HepG2 (cell line): ENCODE measurements at places on chromosomes 2 and 18.

GRCh38 chr2:25305775-25306174 lies 36.0 kb downstream of the DNMT3A start:
- DNase-seq = no peak

DNA sequence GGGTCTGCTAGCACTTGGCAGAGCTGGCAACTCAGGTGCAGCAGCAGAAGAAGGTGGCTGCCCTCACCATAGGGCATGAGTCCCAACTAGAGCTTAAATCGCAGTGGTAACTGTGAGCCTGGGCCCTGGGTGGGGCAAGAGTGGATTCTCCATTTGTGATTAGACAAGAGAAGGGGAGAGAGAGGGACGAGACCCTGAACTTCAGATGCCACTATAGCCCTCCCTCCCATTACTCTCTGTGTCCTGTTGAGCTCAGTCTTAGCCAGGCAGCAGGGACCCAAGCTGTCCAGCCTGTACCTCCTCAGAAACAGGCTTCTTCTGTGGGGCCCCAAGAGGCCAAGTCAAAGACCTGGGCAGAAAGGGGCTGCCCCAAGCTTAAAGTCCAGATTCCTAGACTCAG lies 69.7 kb upstream of the B3GNT7 start:
- no peak for DNase-seq

- no peak for DNase-seq
Measured at GRCh38 chr2:150325656-150326314, 161.7 kb downstream of the RND3 start.

- no peak for DNase-seq
Measured at GRCh38 chr2:96788442-96789244, 27.4 kb upstream of the CNNM3 start.

GRCh38 chr2:203715744-203716143 lies 9.3 kb downstream of the CD28 start:
- DNase-seq = no peak

DNA sequence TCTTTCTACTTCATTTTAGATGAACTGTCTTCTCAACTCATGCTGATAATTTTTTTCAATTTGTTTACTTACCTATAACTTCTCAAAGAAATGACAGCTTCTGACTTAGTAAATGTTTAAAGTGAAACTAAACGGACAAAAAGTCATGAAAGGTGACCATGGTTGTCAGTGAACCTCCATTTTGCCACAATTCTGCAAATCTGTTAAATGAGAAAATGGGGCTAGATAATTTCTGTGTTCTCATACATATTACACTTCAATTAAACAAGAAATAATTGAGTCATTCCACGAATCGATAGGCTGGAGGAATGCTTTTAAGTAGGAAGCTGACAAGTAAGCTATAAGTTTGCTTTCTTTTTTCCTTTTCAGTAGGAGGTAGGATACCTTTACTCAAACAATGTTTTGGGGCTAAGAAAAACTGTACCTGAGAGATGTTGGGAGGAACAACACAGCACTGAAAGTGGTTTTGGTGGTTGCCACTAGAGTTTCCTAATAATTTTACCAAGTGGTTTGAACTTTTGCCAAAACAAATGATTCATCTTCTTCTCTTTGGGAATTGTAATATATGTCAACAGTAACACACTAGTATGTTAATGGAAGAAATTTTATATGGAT lies 17.1 kb downstream of the DYNAP start:
- DNase-seq = no peak

DNA sequence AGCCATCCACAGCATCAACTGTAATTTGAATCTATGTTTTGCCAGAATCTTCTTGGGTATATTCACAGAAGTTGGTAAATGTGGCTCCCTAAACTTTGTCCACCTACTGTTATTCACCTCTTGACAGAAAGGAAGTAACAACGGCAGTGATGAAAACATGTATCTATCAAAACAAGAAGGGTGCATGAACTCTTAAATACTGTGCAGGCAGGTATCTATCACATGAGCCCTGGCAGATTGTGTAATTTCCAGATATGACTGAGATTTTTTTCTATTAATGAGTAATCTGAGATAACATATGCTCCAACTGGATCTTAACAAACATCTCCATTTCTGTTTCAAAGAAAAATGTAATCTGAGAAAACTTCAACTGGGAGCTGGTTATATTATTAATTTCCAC lies 36.6 kb downstream of the SFT2D3 start:
- no peak for DNase-seq

GRCh38 chr18:63373161-63373560 lies 6.2 kb upstream of the KDSR start:
- DNase-seq = no peak

DNA sequence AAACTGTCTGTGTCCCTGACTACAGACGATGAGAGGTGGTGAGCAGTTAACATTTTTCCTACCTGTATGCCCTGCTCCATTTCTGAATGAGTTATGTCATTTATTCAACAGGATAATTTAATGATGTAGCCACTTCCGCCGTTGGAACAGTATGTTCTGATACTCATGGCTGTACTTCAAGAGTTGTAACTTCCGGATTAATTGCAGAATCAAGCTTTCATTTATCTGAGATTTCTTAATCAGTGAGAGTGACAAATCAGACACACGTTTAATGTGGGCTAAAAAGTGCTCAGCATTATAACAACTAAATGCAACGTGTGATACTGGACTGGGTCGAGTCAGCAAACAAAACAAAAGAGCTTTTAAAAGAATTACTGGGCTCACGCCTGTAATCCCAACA lies 107.7 kb downstream of the KCTD1 start:
- DNase-seq = no peak

- no peak for DNase-seq
Measured at GRCh38 chr2:220787251-220787650, 784.9 kb downstream of the EPHA4 start.

GRCh38 chr18:68215931-68216330 lies 499.0 kb downstream of the TMX3 start:
- no peak for DNase-seq

- no peak for DNase-seq
Measured at GRCh38 chr2:20357638-20358389, 7.2 kb upstream of the PUM2 start.

- no peak for DNase-seq
Measured at GRCh38 chr2:149170911-149171310, 132.4 kb downstream of the LYPD6B start.

GRCh38 chr2:2542316-2542715 lies 211.2 kb upstream of the MYT1L start:
- DNase-seq = no peak

DNA sequence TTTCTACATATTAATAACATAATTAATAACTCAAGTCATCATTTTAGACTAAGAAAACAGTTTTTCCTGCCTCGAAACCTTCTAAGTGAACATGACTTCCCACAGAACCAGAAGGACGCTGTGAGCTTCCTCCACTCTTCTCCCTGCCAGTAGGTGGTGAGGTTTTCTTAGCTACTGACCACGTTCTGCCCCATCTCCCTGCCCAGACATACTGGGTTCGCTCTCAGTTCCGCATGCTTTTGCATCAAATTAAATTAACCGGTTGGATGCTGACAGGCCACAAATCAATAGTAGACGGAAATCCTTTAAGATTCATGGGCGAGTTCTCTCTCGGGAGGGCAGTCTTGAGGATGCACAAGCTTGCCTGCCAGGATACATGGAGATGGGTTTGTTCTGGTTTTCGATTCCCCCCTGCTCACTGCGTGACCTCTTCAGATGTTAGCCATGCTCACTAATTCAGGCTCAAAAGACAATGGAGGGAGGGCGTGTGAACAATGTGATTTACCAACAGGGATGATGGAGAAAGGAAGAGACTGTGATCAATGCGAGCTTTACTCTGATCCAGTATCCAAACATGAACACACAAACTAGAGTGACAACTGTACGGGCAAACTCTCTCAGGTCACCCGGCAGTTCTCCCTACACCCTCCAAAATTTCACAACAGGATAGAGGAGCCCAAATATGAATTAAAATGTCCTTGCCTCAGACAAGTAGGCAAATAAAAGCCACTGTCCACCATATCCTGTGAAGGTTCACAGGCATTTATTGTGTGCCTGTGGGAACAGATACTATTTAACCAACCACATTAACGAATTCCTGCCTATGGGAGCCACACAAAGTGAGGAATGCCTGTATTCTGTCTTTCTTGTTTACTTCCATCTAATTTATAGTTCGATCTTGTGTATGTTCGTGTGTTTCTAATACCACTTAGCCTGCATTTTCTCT lies 375.7 kb downstream of the EIPR1 start:
- no peak for DNase-seq

DNA sequence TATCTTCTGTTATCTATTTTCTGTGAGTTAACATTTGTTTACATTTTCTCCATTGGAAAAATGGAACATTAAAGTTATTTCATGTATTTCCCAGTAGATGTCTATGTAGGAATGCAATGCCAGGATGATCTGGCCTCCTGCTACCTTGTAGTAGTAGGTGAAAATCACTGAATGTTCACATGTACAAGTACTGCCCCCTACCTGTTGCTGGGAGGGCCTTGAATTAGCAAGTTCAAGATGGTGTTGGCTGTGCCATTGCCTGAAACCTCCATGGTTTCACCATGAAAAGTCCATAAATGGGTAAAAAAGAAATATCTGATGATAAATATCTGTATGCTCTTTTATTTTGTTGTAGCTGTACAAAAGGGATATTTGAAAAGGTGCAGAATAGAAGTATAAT lies 30.7 kb downstream of the XRCC5 start:
- peak; percentile 61 for DNase-seq

DNA sequence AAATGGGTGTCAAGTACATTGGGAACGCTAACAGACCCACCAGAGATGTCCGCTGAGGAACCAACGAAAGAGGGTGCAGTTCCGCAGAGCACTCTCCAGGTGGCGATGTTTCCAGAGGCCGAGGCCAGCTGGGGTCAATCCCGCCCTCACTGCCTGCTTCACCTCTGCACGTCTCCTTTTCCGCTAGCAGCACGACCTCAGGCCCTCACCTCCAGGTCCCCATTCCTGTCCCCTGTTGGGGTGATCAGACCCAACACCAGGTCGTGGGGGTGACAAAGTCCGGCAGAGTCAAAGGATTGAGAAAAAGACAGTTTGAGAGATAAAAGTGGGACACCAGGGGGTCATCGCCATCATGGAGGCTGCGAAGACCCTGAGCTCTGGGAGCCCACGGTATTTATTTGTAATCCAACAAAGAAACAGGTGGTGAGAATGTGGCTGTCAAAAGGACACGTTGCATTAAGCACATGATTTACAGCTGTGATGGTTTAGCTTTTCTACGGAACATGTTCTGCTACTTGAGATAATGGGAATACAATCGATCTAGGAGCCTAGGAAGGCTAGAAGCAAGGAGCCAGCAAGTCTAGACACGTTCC lies 27.3 kb downstream of the ZAP70 start:
- DNase-seq = peak; percentile 54

DNA sequence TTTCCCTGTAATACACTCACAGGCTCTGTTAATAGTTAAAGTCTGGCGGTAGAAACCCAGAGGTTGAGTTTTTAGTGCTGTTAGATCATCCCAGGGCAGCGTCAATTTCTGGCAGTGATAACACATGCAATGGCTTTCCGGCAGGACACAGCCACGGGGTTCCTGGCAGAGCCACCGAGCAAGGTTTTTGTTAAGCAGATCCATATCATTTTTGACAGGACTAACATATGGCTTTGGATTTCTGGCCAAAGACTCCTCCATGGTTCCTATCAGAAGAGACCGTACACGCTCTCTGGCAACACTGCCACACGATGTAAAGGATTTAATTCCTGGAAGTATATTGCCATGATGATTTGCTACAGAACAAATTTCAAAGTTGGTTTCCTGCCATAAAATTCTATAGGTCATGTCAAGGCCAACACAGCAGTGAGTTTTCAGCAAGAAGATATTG lies 854.3 kb downstream of the LRRTM4 start:
- DNase-seq = no peak

DNA sequence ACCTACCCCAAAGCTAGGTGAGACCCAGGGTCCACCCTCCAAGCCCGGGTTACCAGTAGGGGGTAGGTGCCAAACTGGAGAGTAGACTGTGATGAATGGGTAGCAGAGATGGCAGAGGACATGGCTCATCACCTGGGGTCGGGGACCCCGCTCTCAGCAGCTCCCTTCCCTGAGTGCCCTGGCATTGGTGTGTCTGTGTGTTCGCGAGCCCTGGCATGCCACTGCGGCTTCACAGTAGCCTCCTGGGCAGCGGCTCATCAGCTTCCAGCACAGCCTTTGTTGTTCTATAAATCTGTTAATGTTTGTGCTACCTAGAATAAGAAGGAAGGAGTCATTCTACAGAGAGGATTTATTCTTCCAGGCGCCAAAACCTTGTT lies 62.6 kb upstream of the ALPP start:
- DNase-seq = no peak

GRCh38 chr2:118665784-118666529 lies 181.5 kb downstream of the EN1 start:
- DNase-seq = no peak

GRCh38 chr2:101533561-101534148 lies 58.7 kb upstream of the RFX8 start:
- no peak for DNase-seq

- DNase-seq = peak; percentile 48
Measured at GRCh38 chr18:76844742-76845477, 22.6 kb downstream of the ZNF236 start.

GRCh38 chr2:58895857-58896256 lies 654.7 kb upstream of the FANCL start:
- no peak for DNase-seq

DNA sequence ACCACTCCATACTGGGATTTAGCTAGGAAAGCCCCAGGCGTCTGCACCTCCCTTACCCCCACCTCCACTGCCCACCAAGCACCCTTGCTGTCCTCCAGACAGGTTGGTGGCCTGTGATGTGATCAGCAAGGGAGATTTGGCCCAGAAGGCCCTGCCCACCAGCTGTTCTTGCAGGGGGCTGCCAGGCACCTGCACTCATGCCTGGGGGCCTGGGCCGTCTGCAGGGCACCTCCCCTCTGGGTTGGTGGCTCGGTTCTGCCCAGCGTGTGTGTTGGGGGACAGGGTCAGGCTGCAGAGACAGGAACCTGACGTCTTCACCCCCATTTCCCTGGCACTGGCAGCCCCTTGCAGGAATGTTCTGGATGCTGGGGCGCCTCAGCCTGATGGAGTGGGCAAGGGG lies 5.8 kb downstream of the DNMT3A start:
- DNase-seq = no peak

GRCh38 chr2:12877761-12878160 lies 161.0 kb downstream of the TRIB2 start:
- DNase-seq = no peak

GRCh38 chr2:3293221-3293620 lies 84.4 kb downstream of the EIPR1 start:
- DNase-seq = no peak

GRCh38 chr2:16121986-16122390 lies 181.6 kb downstream of the MYCN start:
- no peak for DNase-seq

DNA sequence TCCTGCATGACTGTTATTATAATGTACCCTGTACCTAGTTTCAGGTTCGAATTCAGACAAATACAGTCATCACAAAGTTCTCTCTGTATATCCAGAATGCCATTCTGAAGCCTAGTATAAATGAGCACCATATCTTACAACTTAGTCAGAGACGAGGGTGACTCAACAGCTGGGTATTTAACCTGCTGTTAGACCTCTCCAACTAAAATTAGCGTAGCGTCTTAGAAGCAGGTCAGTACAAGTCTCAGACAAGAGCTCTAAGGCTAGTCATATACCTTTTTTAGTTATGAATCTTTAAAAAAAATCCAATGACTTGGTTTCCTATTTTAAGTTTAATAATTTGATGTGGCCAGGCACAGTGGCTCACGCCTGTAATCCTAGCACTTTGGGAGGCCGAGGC lies 74.1 kb downstream of the CABYR start:
- DNase-seq = peak; percentile 14

GRCh38 chr18:32968248-32968647 lies 195.4 kb upstream of the KLHL14 start:
- DNase-seq = no peak
